Lower leg skin (tissue), 4 donors: ENCODE measurements at places on chromosomes 1 and 21.

DNA sequence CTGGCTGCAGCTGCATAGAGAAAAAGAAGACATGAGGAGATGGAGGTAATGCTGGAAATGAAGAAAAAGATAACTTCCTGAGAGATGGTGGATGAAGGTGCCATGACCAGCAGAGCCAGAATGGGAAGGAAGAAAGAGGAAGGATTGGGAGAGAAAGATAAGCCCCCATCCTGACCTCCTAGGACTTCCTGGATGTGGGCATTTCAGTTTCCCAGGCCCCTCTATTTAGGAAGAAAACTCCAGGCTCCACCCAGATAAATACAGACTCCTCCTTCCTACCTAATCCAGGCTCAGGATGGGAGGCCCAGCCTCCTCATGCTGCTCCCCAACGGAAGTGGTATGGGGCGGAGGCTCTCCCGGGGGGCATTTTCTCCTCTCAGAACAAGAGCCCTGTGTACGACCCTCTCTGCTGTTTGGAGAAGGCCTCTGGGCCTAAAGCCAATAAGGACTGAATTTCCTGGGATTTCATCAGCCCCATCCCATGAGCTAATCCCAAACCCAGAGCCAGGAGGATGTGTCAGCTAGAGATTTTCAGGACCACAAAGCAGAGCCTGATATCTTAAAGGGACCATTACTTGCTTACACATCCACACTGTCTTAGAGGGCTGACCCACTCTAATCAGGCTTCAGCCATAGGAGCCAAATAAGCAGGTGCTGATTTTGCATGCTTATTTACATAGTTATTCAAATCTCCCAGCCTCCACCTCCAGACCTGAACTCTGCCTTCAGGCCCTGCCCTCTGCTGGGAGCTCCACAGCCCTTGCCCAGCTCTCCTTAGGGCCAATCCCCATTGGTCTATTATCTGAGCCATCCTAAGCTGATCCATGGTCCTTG lies 5.1 kb upstream of the ARHGEF2 start:
- peak; percentile 47 for DNase-seq

DNA sequence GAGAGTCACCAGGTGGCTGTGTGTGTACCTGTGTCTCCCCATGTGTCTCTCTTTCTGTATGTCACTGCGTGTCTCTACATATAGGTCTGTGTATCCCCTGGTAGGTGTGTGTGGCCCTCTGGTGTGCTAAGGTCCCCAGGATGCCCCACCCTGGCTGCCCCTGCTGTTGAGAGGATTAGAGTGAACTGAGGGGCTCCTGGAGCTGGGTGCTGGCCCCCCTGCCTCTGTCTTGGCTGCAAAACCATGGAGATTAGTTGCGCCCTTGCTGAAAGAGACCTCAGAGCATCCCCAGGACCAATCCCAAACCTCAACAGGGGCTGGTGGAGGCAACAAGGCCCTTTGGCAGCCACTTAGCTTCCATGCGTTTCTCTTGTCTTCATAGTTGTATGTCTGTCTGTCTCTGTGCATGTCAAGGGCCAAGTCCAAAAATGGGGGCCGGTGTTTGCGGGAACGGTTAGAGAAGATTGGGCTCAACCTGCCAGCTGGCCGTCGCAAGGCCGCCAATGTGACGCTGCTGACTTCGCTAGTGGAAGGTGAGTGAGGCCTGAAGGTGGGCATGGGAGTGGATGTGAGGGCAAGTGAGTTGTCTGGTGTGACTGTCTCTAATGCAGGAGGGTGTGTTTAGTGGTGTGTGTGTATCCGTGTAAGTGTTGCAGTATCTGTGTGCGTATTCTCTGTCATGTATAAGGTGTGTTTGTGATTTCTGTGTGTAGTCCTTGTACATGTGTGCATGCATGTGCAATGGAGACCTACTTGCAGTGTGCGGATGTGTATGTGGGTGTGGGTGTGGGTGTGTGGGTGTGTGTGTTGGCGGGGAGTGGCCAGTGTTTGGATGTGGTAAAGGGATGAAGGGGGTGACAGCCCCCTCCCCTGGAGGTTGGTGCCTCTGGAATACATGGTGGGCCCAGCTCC lies 16.7 kb downstream of the TFAP2E start:
- DNase-seq, result peak; percentile 80

GRCh38 chr1:213929398-213929797 lies 58.4 kb upstream of the PROX1 start:
- no peak for DNase-seq

DNA sequence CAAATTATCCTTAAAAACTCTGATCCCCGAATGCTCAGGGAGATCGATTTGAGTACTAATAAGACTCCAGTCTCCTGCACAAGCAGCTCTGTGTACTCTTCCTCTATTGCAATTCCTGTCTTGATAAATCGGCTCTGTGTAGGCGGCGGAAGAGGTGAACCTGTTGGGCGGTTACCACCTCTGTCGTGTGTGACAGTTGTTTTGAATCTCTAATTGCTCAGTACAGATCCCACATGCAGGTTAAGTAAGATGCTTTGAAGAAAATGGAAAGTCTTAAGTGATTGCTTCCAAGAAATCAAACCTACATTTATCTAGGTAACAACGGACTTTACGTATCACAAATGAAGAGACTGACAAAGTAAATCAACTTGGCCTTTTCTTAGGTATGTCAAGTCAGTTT lies 35.5 kb downstream of the COA6 start:
- no peak for DNase-seq

- no peak for DNase-seq
These were observed 40.5 kb downstream of the S100B start for GRCh38 chr21:46564391-46564790.

DNA sequence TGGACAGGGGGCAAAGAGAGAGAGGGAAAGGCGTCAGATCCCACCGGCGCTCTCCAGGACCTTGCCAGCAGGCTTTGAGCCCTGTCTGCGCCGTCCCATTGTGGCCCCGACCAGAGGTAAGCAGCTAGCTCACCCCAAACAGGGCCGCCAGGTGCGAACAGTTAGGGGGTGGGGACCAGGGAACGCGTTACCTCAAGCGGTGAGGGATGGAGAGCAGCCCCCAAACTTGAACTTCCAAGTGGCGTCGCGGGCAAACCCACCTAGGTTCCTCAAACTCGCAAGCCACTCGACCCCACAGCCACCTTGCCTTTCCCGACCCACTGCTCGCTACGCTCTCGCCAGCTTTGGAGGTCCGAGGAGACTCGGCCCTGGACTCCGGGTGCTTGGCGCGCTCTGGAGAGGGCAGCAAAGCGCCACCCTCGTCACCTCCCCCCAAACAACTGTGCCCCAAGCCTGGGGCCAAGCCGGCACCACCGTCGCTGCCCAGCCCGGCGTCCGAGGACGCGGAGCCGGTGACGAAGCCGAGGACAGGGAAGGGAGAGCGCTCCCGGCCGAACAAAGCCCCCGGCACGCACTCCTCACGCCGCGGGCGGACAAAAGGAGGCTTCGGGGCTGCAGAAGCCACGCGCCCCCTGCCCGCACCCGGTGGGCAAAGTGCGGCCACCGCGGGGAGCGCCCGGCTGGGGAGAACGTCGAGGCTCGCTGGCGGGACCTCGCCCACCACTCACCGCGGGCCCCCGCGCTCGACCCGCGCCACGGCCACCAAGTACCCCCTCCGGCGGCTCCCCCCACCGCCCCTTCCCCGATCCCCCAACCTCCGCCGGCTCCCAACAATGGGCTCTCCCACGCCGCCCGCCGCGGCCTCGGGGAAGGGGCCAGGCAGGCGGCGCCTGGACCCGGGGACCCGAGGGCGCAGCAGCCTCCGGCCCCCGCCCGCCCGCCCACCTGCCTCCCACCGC lies 976 bp downstream of the SSBP3 start:
- peak; percentile 88 for DNase-seq

DNA sequence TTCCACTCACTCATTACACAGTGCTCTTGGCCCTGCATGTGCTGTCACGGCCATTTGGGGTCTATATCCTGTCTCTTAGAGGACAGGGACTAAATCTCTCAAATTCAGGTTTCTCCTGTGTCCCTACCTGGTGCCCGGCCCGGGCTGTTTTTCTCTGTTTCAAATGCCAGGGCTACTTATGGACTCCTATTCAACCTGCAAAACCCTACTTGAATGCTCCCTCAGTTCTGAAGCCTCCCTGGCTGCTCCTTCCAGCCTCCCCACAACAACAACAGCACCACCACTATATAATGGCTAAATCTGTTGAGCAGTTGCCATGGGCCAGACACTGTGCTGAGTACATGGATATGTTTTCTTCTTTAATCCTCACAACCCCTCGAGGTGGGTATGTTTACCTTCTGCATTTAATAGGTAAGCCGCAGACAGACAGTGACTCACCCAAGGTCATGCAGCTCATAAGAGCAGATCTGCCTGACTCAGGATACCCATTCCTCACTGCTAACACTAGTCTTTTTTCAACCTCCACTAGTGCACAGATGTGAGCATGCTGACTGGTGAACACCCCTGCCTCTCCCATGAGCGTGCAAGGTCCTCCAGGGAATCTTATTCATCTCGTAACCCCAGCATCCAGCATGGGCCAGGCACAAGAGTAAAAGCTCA lies 29.9 kb downstream of the DHRS3 start:
- DNase-seq, result no peak

DNA sequence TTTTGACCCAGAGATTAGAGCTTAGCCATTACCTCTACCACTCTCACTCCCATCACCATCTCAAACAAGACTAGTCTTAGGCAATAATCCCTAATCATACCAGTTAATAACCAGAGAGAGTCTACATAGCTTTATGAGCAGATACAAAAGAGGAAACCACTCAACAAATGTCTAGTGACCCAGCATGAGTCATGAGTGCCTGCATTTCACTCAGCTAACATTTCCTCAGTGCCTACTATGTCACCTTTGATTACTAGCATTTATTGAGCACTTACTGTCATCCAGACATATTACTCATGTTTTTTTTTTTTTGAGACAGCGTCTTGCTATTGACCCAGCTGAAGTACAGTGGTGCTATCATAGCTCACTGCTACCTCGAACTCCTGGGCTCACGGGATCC lies 35.9 kb upstream of the GALNT2 start:
- no peak for DNase-seq

DNA sequence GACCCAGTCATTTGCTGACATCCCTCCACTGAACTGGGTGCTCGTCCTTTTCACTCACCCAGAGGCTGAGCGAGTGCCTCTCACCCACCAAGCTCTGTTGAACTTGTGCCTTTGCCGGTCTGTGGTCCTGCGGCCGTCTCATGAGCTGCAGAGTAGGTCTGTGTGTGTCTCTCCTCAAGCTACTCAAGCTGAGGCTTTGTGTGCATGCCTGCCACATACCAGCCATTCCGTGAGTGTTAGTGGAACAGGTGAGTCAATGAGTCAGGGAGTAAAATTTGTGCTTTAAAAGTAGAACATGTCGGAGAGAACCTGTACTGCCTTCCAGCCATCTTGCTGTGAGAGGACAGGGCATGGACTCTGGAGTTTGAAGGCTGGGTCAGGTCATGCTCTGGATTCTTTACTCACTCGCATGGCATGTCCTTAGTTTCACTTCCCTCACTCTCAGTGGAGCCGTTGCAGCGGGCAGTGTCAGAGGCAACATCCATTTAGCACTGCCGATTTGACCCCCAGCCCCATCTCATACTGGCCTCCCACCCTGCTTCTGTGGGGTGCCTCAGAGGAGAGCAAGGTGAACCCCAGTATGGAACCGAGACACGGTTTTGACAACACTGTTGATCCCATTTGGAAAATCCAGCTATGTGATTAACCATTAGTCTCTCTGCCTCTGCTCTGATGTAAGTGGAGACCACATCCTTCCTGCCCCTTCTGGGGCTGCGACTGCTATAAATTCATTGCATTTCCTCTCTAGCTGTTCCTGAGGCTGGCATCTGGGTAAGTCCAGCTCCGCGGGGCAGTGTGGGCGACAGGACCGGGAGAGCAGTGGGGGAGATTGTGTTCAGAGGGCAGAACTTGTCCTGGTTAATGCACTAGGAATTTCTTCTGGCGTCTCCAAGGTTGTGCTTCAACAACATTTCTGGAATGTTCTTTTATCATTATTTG lies at the start of gene NLRP3:
Gene NLRP3, plus strand, starts transcription at position 751 of the 939 bp plus-strand sequence. CDS start 2,628 bp downstream, outside the sequence.
- DNase-seq, result peak; percentile 25

DNA sequence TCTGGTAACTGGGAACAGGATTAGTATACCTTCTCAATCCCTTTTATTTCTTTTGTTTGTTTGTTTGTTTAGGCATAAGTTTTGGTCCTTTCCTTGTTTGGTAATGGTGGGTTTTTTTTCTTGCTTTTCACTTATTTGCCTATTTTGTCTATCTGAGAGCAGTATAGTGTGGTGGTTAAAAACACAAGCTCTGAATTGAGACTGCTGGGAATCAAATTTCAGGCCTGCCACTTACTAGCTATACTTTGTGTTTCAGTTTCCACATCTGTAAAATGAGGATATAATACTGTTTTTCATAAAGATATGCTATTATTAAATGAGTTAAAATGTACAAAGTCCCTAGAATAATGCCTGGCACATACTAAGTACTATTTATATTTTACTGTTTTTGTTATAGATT lies 81.6 kb upstream of the IVNS1ABP start:
- DNase-seq, result no peak

- DNase-seq, result no peak
These were observed 109.8 kb upstream of the IVNS1ABP start for GRCh38 chr1:185426848-185427247.

- DNase-seq, result peak; percentile 25
These were observed 221.8 kb upstream of the JUN start for GRCh38 chr1:59005491-59006288.

GRCh38 chr1:218402786-218403120 lies 57.6 kb downstream of the TGFB2 start:
- no peak for DNase-seq

- DNase-seq, result no peak
These were observed 129.8 kb downstream of the PIK3R3 start for GRCh38 chr1:46002551-46003150.

DNA sequence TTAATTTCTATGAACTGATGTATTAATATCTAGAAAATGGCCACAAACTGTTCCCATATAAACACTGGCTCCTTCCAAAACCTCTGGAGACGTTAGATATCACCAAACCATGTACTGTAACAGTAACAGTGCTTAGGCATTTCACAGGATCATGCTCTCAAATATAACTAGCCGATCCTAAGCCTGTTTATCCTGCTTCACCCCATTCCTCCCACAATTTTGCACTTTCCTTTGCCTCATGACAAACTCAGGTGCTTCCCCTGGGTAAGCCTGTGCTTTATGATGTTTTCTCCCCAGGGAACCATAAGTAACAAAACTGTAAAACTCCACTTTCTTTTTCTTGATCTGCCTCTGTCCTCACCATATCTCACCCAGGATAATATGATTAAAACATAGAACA lies 452.3 kb downstream of the PLA2G4A start:
- no peak for DNase-seq

DNA sequence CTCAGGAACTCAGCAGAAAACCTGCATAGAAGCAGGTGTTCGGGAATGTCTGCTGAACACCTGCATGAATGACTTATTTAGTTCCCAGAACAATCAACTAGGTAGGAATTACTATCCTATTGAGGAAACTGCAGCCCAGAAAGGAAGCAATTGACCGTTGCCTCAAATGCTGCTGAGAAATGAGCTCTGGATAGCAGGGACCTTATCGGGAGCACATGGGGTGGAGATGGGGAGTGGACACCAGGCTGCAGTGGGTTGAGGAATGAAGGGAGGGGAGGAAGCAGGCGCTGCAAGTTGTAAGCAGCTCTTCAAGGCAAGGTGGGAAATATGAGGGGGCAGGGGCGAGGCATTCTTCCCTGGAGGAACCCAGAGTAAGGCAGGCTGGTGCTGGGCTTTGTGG lies 10.8 kb upstream of the CDCP2 start:
- no peak for DNase-seq
